ENCODE measurements at places on chromosomes 6 and 20.

DNA sequence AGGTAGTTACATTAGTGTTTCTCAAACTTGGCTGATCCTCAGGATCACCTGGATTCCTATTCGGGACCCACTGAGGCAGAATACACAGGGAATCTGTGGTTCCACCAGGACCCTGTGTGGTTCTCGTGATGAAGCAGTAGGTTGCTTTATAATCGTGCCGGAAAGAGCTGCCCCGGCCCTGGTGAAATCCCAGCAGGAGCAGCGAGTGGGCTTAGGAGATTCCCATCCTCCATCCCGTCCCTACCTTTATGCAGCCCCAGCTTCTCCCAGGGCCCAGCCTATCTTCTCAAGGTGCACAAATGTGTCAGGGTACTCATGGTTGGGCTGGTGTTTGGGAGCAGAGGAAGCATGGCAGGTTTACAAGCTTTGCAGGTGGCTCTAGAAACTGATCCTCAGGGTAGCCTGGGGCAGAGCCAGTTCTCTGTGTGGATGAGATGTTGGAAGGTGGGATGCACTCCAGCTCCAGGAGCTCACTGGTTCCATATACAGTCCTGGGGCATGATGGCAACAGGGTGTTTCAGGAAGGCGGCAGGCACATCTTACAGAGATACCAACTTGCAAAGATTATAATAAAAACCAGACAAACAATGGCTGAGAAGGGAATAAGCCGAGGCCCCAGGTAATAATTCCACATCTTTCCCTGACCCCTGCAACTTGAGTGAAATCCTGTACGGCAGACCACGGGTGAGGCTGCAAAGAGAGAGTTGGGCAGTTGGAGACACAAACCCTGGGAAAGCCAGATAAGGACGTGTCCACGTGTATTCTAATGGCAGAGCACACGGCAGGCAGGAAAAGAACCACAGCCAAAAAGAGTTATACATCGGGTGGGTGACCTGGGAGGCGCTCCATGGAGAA, 5.9 kb downstream of the SLC22A1 start:
- DNase-seq = no peak

GRCh38 chr20:5116875-5117274, 2.9 kb downstream of the PCNA start:
- no peak for DNase-seq

DNA sequence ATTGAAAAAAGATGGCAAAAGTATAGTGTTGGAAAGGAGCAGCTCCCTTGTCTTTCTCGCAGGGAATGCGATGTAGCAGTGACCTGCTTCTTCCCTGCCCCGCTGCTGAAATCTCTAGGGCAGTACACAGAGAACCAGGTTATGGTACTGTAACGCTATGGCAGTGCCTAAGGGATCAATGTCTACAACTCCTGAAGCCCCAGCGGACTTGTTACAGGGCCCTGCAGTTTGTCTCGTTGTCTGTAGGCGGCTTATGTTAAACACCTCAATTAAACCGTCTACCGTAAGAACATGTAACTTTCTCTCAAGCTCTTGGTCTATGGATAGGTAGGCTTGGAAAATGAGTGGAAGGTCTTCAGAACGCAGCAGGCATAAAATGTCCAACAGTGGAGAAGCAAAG, 44.8 kb upstream of the SLC17A4 start:
- no peak for DNase-seq

DNA sequence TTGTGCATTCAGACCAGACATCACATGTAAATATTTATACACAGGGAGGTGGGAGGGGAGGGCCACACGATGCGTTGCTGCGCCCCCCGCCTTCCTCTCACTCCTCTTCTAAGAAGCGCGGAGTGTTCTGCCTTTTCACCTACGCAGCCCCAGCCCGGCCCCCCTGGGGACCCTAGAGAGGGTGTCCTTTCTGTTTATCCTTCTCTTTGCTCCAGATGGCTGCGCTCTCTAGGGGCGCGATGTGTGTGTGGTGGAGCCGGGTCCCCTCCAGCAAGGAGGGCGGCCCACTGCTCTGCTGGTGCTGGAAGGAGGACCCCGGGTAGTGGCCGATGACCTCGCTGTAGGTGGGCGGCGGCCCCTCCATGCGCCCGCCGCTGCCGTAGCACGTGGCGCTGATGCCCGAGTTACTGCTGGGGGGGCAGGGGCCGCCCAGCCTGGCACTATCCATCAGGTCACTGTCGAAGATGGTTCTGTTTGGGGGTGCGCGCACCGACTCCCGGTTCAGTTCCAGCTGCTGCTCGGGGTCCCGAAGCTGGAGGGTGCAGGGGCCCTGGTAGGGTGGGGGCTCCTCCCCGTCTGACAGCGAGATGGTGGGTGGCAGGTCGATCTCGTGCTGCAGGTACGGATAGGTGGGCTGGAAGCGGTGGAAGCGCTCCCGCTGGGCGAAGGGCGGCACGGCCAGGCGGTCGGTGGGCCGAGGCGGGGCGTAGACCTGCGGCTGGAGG, 31.8 kb upstream of the ZBP1 start:
- no peak for DNase-seq

- DNase-seq = no peak
Measured at GRCh38 chr6:98041056-98041455, 758.0 kb upstream of the MMS22L start.

DNA sequence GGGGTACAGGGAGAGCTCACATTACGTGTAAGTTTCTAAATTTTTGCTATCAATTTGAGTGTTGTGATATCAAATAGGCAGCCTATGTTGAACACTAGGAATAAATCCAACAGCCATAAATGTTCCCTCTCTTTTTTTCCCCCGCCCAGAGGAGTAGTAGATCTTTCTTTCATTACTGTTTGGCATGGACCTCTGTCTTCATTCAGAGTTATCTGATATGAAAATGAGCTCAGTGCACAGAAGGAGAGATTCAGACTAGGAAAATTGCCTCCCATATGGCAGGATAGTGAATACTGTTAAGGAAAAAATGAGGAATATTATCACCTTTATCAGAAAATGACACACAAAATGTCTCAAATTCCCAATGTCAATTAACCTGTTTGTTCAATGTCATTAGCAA, 110.0 kb upstream of the EYS start:
- no peak for DNase-seq

DNA sequence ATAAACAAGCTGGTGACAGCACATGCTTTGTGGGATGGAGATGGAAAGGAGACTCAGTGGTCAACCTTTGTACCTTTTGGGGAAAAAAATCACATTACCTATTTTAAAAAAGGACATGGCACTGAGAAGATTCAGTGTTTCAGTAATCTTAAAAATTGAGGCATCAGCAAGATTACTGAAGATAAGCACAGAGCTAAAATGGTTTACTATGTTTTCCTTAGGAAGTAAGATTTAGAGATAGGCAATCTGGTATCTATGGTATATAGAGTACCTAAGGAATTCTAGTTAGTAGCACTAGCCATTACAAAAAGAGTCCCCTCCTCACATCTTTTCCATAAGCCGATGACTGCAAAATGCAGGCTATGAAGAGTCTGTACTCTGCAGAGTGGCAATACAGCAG, 35.7 kb downstream of the TOMM6 start:
- no peak for DNase-seq

- no peak for DNase-seq
Measured at GRCh38 chr20:49891476-49892110, 23.7 kb downstream of the SPATA2 start.

DNA sequence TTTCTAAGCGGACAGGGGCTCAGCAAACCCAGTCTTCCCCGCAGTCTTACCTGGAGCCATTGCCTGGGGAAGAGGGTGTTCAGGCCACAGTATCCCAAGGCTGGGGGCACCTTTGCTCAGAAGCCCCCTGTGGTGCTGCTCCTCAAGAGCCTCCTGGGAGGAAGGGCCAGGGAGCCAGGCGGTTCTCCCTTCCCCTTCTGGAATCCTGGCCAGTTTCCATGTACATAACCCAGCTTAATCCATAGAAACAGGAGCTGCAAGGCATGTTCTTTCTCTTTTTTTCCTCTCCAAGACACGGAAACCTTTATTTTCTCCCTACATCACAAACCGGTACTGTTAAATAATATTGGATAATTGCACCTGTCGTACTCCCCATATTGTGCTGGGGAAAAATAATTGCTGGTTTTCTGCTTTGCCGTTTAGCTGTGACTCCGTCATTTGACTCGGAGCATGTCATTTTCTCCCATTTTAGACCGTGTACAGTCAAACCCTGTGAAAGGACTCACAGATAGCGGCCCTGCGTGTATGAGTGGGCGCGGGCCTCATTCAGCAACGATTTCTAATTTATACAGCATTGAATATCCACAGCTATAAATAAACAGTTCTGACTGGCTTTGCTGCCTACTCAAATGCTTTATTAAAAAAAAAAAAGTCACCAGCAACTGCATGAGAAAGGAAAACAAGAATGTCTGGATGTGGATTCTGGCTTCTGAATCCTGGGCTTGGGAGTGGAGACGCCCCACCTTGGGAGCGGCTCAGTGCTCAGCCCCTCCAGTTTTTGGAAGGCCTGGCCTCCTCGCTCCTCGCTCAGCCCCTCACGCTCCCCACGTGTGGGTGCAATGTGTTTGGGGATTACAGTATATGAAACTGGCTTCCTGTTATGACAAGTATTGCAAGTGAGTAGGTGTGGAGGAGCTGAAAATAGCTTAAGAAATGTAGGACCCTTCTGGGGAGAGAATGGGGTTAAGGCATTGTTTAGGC, 67.3 kb downstream of the ADTRP start:
- DNase-seq = peak; percentile 55

GRCh38 chr6:159692303-159693127, 526 bp downstream of the SOD2 start:
- DNase-seq = peak; percentile 43

DNA sequence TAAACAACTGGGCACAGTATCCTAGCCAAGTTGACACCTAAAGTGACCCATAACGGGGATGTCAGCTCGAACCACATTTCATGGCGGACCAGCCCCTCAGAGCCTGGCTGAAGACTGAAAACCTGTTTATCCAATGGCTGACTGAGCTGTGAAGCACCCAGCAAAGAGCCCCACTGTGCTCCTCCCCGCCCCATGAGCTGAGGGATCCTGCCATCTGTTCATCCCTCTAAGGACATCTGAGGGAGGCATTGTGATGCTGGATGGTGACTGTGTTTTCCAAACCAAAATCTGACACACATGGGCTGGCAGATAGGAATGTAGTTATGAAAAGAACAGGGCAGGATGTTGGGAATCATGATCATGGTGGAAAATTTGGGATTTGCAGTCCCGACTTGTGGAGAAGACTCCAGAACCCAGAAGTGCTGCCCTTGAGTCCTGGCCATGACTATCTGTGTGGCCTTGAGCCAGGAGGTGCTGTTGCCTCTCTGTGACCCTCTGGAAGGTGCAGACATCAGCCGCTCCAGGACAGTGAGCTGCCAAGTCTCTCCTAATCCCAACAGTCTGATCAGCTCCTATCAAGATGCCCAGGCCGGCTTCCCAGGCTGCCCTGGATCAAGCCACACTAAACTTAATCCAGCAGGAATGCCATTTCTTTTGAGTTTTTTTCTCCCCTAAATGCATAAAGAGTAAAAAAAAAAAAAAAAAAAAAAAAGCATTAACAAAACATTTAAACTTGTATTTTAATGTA, 5.7 kb downstream of the EDN3 start:
- DNase-seq = no peak

GRCh38 chr6:170439366-170440361, 113.4 kb downstream of the PSMB1 start:
- DNase-seq = no peak

GRCh38 chr6:141097471-141097870, 1035.3 kb upstream of the GJE1 start:
- no peak for DNase-seq

DNA sequence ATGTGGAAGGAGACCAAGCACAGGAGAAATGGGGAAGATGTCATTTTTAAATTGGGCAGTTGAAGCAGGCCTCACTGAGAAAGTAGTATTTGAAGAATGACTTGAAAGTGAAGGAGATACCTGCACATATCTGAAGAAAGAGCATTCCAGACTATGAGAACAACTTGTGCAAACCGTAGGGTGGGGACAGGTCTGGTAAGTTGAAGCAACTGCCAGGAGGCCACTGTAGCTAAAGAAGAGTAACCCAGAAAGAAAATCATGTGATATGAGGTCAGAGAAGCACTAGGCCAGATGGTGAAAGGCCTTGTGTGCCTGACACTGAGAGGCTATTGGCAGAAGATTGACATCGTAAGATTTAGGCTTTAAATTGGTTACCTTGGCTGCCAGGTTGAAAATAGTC, 4.7 kb upstream of the SUPT3H start:
- DNase-seq = no peak

DNA sequence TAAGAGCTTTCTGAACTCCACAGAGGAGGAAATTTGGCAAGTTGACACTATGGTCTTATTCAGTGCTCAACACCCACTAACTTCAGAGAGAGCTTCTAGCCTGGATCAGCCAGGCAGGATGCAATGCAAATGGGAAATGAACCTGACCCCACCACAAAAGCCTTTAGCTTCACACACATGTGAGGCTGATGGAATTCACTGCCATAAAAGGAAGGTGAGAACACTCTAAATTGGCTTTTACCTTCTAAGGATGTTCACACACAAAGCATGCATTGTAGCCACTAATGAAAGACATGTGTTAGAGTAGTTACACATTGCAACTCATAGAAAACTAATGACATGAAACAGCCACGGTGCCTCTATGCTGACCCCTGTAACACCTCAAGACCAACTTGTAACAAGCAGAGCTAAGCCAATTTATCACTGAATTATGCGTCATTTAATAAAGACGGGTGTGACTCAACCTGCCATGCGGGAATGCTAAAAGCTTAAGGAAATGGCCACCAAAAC, 262.1 kb downstream of the HACE1 start:
- no peak for DNase-seq

- DNase-seq = no peak
Measured at GRCh38 chr6:153130515-153131036, 506 bp downstream of the RGS17 start.

GRCh38 chr20:53180928-53181362, 208.8 kb downstream of the TSHZ2 start:
- no peak for DNase-seq

DNA sequence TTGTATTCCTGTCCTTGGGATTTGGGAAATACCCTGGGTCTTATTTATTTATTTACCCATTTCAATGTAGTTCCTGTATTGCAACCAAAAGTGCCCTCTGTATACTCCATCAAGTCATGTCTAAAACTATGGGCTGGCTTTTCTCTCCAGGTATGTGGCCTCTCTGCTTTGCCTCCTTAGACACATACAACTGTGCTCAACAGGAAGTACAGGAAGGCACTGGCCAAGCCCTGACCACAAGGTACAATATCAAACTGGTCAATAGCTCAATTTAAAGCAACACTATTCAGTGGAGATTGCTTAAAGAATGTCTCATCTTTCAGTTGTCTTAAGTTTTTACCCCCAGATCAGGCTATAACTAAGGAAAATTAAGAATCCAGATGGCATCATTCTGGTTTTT, 42.3 kb upstream of the SLC24A3 start:
- no peak for DNase-seq

GRCh38 chr6:163701762-163702161, 287.2 kb downstream of the QKI start:
- no peak for DNase-seq

DNA sequence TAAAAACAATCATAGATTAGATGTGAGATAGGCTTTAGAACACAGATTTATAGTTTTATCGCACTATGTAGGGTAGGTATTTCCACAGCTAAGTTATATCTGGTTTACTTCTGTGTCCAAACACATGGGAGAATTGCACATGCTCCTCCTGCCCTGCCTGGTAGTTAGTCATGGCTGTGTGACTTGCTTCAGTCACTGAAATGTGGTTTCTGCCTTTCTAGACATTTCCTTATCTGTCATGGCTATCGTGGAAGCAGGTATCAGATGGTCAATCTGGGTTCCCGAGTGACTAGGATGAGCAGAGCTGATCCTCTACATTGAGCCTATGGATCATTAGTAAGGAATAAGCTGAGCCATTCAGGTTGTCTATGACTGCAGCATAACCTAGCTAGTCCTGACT, 117.8 kb upstream of the GMDS start:
- no peak for DNase-seq

- DNase-seq = peak; percentile 68
Measured at GRCh38 chr20:381581-382290, 1.2 kb downstream of the TRIB3 start.
